Activated CD4-positive, CD25-positive, alpha-beta regulatory T cell treated with anti-CD3 and anti-CD28 coated beads, Interleukin-2, amount 50 U/mL, for 72 hours (primary cell): ENCODE measurements at places on chromosomes 12 and 14.

GRCh38 chr12:46160101-46160980 lies 108.5 kb downstream of the SLC38A1 start:
- DNase-seq, result no peak

DNA sequence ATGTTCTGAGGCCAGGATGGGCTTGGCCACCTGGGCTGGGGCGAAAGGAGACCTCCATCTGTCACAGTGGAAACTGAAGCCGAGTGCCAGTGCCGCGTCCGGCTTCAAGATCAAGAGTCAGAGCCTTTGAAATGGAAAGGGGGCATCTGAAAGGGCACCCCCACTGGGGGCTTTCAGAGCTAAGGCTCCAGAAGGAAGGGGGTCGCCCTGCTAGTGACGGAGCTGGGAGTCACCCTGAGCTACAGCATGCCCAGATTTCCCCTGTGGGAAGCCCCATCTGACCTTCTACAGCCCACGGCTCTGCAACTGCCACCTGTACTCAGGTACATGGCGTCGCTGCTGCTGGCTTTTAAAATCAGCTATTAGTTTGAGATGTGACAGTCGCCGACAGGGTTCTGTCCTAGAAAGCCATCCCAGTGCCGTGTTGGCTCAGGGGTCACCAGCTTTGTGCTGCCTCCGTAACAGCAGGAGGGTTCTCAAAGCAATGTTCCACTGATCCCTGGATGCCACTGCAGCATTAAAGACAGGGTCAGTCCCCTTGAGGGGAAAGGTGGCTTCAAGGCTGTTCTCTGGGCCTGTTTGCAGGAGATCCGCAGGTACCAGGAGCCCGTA lies 31.5 kb downstream of the CCNK start:
- no peak for DNase-seq

GRCh38 chr12:26245175-26245942 lies 50.0 kb downstream of the SSPN start:
- no peak for DNase-seq

GRCh38 chr14:85437148-85437547 lies 92.8 kb upstream of the FLRT2 start:
- no peak for DNase-seq

GRCh38 chr12:123908884-123909725 lies 63.5 kb downstream of the CCDC92 start:
- DNase-seq, result no peak

GRCh38 chr14:79721399-79722084 lies 489.8 kb downstream of the DIO2 start:
- DNase-seq, result no peak

DNA sequence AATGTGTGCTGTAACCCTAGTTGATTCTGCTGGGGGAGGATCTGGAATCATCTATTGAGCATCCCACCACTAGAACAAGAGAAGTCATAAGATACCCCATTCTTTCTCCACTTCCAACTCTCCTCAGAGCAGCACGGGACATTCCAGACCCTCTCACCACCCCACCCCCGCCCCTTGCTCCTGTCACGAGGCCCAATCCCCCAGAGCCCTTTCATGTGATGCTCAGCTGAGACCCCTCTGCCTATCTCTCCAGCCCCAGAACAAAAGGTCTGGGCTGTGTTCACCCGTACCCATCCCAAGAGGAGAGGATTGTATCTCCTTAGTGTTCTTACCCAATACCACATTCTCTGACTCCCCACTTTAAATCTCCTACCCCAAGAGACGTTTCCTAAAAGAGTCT lies 602 bp downstream of the PMEL start:
- no peak for DNase-seq
